ENCODE measurements at places on chromosomes 3 and 15.

DNA sequence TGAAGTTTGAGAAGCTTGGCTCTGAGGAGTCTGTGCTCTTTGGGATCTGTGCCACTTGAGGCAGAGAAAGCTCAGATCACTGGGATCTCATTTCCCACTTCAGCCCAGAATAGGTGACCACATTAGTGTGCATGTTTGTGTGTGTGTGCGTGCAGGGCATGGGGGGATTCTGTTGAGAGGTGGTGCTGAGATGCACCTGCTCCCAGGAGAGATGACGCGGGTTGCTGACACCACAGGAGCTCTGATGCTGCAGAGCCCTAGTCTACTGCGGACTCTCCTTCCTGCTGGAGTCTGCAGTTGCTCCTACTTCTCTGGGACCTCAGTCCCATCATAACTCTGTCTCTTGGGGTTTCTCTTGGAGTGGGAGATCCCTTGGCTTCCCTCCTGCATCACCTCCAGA, 14.7 kb upstream of the CTXND1 start:
- DNase-seq, result no peak

DNA sequence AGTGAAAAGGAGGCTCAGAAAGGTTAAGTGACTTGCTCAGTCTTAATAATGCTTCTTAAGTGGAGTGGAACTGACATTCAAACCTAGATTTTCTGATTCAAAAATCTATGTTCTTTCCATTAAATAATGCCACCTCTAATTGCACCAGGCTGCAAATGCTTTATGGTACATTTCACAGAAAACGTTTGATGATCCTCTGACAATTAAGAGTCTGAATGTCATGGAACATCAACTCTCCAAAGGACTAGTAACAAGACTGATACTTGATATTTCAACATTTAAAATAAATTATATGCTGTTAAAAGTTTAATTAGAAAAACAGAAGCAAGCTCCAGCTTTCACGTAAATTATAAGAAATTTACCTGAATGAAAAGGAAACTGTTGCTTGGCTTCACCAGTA, 151.5 kb downstream of the TBL1XR1 start:
- no peak for DNase-seq

DNA sequence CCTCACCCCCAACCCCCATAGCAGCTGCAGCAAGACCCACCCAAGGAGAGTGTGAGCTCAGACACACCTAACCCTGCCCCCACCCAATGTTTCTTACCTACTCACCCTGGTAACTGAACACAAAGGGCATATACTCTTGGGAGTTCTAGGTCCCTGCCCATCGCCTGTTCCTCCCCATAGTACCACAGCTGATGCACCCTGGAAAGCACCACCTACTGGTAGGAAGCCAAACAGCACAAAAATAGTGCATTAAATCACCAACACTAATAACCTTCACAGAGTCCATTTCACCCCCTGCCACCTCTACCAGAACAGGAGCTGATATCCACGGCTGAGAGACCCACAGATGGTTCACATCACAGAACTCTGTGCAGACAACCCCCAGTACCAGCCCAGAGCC, 245.2 kb downstream of the EFHB start:
- no peak for DNase-seq

- DNase-seq, result no peak
Observed at GRCh38 chr15:40787991-40788390, 18.2 kb downstream of the C15orf62 start.

DNA sequence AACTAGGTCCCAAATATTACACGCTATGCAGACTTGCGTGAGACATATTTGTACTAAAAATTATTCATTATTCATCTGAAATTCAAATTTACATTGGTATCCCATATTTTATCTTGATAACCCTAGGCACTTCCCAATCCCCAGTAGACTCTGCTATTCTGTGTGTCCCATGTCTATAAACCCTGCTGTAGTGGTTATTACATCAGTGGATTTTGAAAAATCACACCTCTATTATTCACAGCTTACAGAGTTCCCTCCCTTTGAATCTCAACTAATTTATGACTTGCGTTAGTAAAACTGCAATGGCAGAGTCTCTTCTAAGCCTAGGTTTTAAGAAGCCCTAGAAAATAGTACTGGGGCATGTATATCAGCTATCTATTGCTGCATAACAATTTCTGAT, 54.3 kb downstream of the TRIM69 start:
- DNase-seq, result no peak

DNA sequence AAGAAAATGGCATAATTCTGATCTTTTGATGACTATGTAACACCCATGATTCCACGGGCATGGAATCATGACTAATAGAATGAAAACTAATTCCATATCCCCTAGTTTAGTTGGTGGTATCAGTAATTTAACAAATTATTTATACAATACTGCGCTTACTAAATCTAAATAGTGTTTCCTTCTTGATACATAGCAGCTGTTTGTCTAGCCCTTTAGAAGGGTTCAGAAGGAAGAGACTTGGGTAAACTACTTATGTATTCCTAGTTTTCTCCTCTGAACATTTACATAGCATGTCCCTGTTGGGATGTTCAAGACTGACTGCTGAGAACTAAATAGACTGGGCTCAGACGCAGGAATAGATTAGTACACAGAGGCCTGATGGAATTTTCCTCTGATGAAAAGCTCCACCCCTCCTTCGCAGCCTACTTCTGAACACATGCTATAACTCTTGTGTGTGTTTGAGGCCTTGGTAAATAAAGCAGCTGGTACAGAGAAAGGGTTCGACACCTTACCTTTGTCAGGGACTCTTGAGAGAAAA, 330.6 kb upstream of the LMCD1 start:
- DNase-seq, result no peak

- DNase-seq, result no peak
Observed at GRCh38 chr3:33438881-33439545, 1.2 kb downstream of the UBP1 start.

GRCh38 chr15:88835646-88836045, 32.4 kb downstream of the ACAN start:
- no peak for DNase-seq

- DNase-seq, result no peak
Observed at GRCh38 chr3:171155122-171155700, 128.7 kb upstream of the SLC2A2 start.

GRCh38 chr3:141448606-141449220, 38.1 kb upstream of the RASA2 start:
- no peak for DNase-seq

- no peak for DNase-seq
Observed at GRCh38 chr3:27095553-27096222, 273.5 kb downstream of the NEK10 start.

DNA sequence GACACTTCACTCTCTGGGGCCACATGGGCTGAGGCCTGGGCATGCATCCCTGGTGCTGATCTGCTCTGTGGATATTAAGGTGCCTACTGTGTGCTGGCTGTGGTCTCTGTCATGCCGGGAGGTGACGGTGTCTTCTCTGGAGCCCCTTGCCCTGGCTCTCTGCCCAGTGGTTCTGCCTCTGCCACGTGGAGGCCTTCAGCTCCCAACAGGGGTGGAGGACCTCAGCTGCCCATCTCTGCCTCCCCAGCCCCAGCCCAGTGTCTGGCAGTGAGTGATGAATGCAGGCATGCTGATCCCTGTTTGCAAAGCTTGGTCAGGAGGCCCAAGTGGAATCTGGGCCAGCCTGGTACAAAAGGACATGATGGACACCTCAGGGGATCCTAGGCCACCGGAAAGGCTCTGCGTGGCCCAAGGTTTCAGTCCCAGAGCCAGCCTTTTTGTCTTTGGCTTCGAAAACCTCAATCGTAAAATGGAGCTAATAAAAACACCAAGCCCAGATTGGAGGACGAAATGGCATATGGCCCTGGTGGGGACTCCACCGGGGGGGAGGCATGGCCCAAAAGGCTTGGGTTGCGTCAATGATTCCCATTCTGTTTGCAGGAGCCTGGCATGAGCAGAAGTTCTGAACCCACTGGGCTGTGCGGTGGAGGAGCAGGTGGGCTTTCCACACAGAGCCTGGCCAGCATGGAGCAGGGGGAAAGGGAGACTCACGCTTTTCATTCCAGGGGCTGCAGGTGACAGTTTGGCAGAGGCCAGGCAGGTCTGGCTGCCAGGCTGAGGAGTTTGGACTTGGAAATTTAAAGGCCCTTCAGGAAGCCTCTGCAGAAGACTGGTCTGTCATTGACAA, 54.7 kb upstream of the KLF13 start:
- no peak for DNase-seq

All from hypothalamus (tissue), 51 donors.